ENCODE measurements at places on chromosomes 5 and 9.

GRCh38 chr5:80181618-80182211 is 74.1 kb downstream of the SERINC5 start:
- no peak for DNase-seq

- no peak for DNase-seq
Measured at GRCh38 chr5:72478684-72479083, 28.5 kb downstream of the ZNF366 start.

- DNase-seq = no peak
Measured at GRCh38 chr9:28212979-28213378, 639.7 kb upstream of the C9orf72 start.

DNA sequence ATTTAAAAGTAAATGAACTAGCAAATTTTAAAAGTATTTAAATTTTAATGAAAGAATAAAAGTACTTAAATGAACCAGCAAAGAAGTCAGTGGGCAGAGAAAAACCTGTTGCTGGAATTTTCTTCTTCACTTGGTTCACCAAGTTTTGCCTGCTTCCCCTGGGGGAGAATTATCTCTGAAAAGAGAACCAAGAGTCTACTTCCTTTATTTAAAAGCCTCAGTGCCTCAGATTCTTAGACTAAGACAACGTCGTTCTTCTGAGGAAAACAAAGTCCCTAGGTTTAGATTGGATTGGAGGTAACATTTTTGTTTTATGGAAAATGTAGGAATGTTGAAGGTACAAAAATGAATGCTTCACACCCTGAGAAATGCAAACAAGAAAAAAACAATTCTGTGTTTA is 7.4 kb upstream of the KLF4 start:
- DNase-seq = no peak

- no peak for DNase-seq
Measured at GRCh38 chr9:101365181-101365580, 19.6 kb downstream of the BAAT start.

GRCh38 chr9:35116539-35116897 is 856 bp upstream of the ATOSB start:
- no peak for DNase-seq
